ENCODE measurements at places on chromosomes 13 and 19. TPM values are rescaled to one million over a fixed set of nuclear protein-coding genes. Genes with fewer than 3 reads are reported as not detected.

KLK14 gene
- total RNA-seq, result 0.20 TPM

DNA sequence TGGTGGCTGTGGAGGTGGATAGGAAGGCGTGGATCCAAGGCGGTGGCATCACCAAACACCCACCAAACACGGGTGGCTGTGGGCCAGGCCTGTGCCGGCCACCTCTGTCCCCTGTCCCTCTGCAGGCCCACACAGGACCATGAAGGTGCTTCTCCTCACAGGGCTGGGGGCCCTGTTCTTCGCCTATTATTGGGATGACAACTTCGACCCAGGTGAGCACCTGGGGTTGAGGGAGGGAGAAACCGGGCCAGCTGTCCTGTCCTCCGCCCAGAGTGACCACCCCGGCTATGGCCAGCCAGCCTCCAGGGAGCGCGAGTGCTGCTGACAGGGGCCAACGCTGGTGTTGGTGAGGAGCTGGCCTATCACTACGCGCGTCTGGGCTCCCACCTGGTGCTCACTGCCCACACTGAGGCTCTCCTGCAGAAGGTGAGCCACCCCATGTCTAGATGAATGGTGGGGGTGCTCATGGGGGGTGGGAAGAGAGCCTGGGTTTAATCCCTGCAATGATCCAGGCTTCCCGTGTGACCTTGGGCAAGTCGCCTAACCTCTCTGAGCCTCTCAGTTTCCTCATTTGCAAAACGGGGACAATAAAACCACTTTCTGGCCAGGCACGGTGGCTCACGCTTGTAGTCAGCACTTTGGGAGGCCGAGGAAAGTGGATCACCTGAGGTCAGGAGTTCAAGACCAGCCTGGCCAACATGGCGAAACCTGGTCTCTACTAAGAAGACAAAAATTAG, 4.0 kb downstream of the HSD11B1L start:
- H3K27me3 ChIP-seq, result peaks cover 8% of the 10 kb centered on the region
- DNase-seq, result no peak
- H3K4me3 ChIP-seq, result no peak overlapping the region

DNA sequence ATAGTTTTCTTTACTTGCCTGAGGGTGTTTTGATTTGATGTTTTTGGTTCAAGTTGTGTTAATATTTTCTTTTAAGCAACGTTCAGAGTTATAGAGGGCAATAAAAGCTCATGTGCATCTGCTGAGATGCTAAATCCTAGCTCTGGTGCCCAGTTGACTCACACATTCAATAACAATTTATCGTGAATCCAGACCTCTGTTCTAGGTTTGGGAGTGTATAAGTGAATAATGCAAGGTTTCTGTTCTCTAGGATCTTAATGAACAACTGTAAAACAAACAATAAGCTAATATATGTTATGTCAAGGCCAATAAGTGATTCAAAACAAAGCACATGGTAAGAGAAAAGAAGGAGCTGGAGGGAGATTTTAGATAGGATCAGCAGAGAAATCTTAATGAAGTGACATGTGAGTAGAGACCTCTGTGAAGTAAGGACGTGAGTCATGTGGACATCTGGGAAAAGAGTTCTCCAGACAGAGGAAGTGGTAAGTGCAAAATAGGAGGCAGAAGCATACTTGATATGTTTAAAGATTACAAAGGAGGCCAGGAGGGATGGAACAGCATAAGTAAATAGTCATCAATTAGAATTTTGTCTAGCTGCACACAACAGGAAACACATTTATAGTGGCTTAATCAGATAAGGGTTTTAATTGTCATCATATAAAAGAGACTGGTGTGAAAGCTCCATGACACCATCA, 278.5 kb upstream of the HTR2A start:
- no peak overlapping the region for H3K4me3 ChIP-seq
- no peak overlapping the region for H3K27ac ChIP-seq
- H3K27me3 ChIP-seq, result peaks cover 2% of the 10 kb centered on the region
- H3K36me3 ChIP-seq, result no peaks in the 10 kb centered on the region
- no peak for DNase-seq
- H3K4me1 ChIP-seq, result no peaks in the 10 kb centered on the region

KASH5 gene
- 0.81 TPM for total RNA-seq

MADCAM1 gene
- 0.78 TPM for total RNA-seq

GRCh38 chr19:8142513-8142900, 6.9 kb downstream of the FBN3 start:
- H3K4me3 ChIP-seq, result no peak overlapping the region
- no peaks in the 10 kb centered on the region for H3K4me1 ChIP-seq
- peaks cover 9% of the 10 kb centered on the region for H3K27me3 ChIP-seq
- H3K27ac ChIP-seq, result no peak overlapping the region

VN1R2 gene
- total RNA-seq, result not detected

- no peaks in the 10 kb centered on the region for H3K4me1 ChIP-seq
- H3K27ac ChIP-seq, result no peak overlapping the region
- peaks cover 5% of the 10 kb centered on the region for H3K27me3 ChIP-seq
Observed at GRCh38 chr13:23632048-23632582, 61.9 kb downstream of the TNFRSF19 start.

DNA sequence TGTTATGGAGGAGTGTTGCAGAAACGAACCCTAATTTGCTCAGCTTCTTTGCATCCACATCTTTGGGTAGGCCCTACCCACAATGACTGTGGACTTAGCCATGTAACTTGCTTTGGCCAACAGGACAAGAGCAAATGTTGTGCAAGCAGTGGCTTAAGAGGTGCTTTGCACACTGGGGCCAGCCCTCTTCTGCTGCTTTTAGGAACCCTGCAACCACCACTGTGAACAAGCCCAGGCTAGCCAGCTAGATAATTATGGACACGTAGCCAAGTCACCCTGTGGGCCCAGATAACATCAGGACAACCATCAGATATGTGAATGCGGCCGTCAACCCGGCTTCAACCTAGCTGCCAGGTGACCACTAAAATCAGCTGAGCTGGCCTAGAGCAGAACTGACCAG, 17.1 kb downstream of the C19orf47 start:
- no peak overlapping the region for H3K4me3 ChIP-seq
- H3K4me1 ChIP-seq, result no peaks in the 10 kb centered on the region
- no peak for DNase-seq
- peaks cover 53% of the 10 kb centered on the region for H3K36me3 ChIP-seq
- no peaks in the 10 kb centered on the region for H3K27me3 ChIP-seq
- H3K27ac ChIP-seq, result no peak overlapping the region

ZFP82 gene
- 3.9 TPM for total RNA-seq

- peaks cover 6% of the 10 kb centered on the region for H3K4me1 ChIP-seq
- H3K27ac ChIP-seq, result no peak overlapping the region
- H3K4me3 ChIP-seq, result no peak overlapping the region
Observed at GRCh38 chr13:37011788-37012187, 11.2 kb downstream of the EXOSC8 start.

- H3K4me3 ChIP-seq, result no peak overlapping the region
- no peak for DNase-seq
- no peaks in the 10 kb centered on the region for H3K4me1 ChIP-seq
- H3K36me3 ChIP-seq, result no peaks in the 10 kb centered on the region
- H3K27me3 ChIP-seq, result peaks cover 4% of the 10 kb centered on the region
Observed at GRCh38 chr13:97539651-97540610, 106.0 kb downstream of the RAP2A start.

RDH8 gene
- not detected for total RNA-seq

DNA sequence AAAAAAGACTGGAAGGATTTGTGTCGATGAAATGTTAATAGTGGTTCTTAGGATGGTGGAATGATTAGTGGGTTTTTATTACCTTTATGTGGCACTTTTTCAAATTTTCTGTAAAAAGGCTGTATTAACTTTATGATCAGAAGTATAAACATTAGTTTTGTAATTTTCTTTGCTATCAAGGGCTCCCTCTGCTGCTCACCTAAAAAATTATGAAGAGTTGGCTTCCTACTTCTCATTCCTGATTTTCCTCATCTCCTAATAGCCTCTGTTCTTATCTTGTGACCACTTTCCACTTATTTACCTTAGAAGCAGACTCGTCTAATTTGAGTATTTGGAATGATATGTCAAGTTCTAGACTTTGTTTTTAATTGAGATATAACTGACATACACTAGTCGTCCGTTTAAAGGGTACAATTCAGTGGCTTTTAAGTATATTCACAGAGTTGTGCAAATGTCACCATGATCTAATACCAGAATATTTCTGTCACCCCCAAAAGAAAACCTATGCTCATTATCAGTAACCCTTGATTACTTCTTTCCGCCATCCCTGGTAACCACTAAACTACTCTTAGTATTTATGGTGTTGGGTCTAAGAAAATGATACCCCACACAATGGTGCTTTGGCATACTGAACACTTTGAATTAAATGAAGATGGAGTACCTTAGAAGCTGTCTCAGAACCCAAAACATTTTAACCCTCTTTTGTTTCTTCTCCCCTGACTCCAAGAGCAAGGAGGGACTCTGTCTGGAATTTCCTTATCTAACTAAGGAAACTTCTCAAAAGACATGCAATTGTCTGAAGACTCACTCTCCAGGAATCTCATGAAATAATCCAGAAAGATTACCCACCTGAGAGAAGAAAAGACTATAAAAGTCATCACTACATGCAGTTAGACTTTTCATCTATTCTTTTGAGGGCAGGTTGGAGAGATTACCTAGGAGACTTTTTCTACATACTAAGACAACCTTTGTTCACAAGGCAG, 311.3 kb downstream of the DLEU7 start:
- H3K4me3 ChIP-seq, result no peak overlapping the region
- peaks cover 21% of the 10 kb centered on the region for H3K4me1 ChIP-seq
- H3K27me3 ChIP-seq, result peaks cover 5% of the 10 kb centered on the region
- peaks cover 6% of the 10 kb centered on the region for H3K36me3 ChIP-seq

DNA sequence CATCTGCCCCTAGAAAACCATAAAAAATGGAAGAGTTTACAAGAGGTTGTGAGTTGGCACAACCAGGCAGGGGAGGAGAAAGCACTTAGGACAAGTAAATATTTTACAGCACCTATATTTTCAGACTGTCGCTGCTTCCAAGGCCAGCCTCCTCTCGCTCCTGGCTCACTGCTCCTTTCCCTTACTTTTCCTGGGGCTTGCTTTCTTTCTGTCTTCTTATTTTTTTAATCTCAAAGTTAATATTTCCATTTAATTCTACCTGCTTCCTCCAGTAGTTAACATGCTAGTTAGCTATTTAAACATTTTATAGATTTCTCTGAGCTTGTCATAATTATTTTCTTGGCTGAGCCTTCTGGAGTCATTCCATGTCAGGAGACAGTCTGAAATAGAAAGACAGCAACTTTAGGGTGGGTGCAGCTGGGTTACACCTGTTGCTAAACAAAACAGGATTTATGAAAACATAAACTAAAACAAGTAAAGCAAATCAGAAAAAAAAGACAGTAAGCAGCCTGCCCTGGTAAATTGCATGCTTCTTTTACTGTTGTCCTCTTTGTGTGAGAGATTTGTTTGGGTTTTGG, 330.1 kb downstream of the DLEU7 start:
- no peak overlapping the region for H3K4me3 ChIP-seq
- H3K27ac ChIP-seq, result no peak overlapping the region
- no peaks in the 10 kb centered on the region for H3K27me3 ChIP-seq
- H3K36me3 ChIP-seq, result no peaks in the 10 kb centered on the region
- H3K4me1 ChIP-seq, result peaks cover 2% of the 10 kb centered on the region

DNA sequence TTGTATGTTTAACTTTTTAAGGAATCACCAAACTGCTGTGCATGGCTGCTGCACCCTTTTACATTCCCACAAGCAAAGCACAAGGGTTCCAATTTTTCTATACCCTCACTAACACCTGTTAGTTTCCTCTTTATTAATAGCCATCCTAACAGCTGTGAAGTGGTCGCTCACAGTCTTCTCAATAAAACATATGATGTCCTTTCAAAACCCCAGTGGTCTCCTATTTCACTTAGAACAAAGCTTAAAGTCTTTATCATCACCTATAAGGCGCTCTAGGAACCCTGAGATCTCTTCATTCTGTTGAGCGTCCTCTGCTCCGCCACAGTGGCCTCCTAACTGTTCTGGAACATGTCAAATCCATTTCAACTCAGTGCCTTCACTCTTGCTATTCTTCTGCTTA, 400.5 kb downstream of the KLF12 start:
- no peaks in the 10 kb centered on the region for H3K27me3 ChIP-seq
- H3K36me3 ChIP-seq, result no peaks in the 10 kb centered on the region
- no peak for DNase-seq
- no peak overlapping the region for H3K27ac ChIP-seq

ZNF443 gene
- total RNA-seq, result 5.2 TPM

MEIOSIN gene
- not detected for total RNA-seq

TMEM221 gene
- not detected for total RNA-seq

OR10H5 gene
- total RNA-seq, result not detected

- no peak for DNase-seq
- no peaks in the 10 kb centered on the region for H3K27me3 ChIP-seq
- H3K4me1 ChIP-seq, result no peaks in the 10 kb centered on the region
- no peaks in the 10 kb centered on the region for H3K36me3 ChIP-seq
- H3K4me3 ChIP-seq, result no peak overlapping the region
Observed at GRCh38 chr13:55517312-55517711, 1623.4 kb upstream of the PRR20A start.

GRCh38 chr19:51294211-51294976, 17.1 kb upstream of the IGLON5 start:
- H3K27ac ChIP-seq, result no peak overlapping the region
- H3K36me3 ChIP-seq, result no peaks in the 10 kb centered on the region

- H3K4me1 ChIP-seq, result no peaks in the 10 kb centered on the region
- no peak for DNase-seq
- H3K27me3 ChIP-seq, result no peaks in the 10 kb centered on the region
- H3K4me3 ChIP-seq, result no peak overlapping the region
- H3K27ac ChIP-seq, result no peak overlapping the region
Observed at GRCh38 chr19:48565090-48565489, 13.1 kb downstream of the SULT2B1 start.
